ENCODE measurements at places on chromosomes 6 and 20.
A peak's percentile ranks its signal among the peaks of the same experiment; 100 is the strongest.

DNA sequence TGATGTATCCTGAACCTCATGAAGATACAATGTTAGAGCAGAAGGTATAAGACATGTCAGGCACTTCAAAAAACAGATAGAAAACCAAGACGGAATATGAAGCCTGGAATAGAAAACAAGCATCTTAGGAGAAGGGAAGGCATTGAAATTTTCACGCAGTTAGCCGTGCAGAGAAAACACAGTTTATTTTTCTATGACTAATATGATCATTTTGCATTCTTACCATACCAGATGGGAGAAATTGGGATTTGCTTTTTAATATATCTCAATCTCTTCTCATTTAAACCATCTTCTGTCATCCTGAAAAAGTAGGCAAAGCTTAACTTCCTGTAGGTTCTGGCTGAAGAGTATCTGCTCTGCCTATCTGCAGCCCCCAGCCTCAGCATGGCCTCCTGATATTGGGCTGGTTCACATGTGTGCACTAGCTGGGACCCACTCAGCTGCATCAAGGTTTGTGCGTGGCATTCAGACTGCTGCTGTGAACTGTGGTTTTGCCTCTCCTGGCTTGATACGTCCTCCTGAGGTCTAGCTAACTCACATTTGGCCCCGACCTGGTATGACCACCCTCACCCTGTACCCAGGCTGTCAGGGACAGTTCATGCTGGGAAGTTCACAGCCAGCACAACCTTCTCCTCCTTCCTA is 392.5 kb upstream of the SASH1 start:
- peak; percentile 57 for DNase-seq

- no peak for DNase-seq
These were observed 68.7 kb upstream of the MYL9 start for GRCh38 chr20:36472637-36473090.

- DNase-seq: no peak
These were observed 98.2 kb downstream of the SMOC2 start for GRCh38 chr6:168538892-168539811.

DNA sequence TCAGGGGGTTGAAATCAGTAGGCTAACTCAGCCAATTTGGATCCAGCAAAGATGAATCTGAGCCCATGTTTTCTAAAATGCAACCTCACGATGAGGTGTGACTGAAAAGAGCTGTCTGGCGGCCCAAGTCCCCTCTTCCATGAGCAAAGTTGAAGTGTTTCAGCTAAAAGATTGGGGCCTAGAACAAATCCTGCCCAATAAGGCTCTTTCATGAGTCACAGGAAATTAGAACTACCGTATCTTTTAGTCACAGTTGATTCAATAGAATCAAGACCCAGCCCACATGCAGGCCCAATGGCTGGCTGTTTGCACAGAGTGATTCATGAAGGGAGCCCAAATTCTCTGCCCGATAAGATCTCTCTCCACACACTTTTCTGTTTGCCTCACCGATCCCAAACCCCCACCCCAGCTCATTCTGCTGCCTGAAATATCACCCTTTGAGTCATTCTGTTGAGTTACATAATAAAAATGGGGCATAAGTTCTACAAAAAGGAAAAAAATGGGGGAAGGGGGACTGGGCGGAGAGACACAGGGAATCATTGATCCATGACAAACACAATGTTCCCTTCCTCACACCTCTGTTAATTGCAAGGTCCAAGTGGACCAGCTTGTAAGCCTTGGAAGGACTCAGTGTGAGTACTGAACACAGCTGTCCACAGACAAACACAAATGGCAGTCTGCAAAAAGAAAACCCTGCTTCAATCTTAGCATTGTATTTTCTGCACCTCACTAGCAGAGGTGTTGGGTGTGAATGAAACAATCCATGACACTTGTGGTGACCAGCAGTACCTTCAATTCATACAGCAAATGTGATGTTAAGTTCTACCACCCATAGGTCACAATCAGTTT is 13.8 kb downstream of the FOXQ1 start:
- DNase-seq: peak; percentile 92

Data from SJSA1 (cell line).